ENCODE measurements at places on chromosomes 1 and 21.

- no peak for DNase-seq
Measured at GRCh38 chr1:30195424-30196134, 527.8 kb downstream of the MATN1 start.

GRCh38 chr1:58257003-58257402 is 289.5 kb downstream of the OMA1 start:
- DNase-seq: no peak

DNA sequence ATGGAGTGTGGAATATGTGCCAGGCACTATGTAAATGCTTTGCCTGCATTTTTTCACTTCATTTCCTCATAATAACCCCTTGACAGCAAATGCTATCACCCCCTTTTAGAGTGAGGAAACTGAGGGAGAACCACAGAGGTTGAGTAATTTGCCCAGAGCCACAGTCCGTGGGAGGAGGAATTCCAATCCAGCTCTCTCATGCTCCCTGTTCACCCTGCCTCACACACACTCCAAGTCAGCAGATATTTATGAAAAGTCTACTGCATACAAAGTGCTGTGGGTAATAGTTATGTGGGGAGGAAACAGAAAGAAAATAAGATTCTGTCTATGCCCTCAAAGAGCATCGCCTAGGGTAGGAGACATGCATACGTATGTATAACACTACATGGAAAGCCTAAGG is 30.9 kb upstream of the RBM15 start:
- DNase-seq: no peak

DNA sequence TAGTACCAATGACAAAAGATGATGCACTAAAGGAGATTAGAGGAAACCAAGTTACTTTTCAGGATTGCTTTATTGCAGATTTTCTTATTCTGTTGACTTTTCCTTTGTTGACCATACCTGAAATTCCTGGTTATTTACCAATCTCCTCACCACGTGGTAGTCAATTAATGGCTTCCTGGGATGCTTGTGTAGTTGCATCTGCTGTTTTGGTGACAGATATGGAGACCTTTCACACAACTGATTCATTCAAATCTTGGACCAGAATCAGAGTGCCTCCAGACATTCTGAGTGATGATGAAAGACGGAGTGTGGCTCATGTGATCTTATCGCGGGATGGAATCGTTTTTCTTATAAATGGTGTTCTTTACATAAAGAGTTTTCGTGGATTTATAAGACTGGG is 91.3 kb downstream of the CATSPERE start:
- DNase-seq: no peak

GRCh38 chr1:8862528-8862927 is 16.0 kb downstream of the ENO1 start:
- no peak for DNase-seq

DNA sequence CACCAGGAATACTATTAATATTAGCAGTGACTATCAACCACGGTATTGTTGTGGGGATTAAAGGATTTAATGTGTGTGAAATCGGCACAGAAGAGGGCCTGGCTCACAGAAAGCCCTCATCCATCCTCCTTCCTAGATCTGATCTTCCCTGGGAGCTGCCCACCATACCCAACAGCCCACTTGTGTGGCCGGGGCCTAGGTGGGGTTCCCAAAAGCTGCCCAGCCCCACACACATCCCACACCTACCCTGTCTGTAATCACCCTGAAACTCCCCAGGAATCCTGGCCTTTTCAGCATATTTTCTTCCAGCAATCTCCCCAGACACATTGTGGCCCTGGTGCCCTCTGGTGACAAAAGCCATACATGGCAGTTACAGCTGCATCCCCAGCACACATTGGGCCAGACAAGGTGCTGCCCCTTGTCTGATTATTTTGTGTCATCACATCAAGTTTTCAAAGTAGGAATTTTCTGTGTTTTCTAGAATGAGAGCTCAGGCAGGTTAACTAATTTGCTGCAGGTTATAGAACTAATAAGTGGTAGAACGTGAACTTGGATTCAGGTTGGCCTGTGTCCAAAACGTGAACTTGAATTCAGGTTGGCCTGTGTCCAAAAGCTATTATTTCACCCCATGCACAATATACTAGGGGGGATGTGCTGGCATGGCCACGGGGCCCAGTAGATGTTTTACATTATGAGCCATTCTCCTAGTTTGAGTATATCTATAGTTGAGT is 5.3 kb upstream of the SLC6A9 start:
- DNase-seq: no peak

DNA sequence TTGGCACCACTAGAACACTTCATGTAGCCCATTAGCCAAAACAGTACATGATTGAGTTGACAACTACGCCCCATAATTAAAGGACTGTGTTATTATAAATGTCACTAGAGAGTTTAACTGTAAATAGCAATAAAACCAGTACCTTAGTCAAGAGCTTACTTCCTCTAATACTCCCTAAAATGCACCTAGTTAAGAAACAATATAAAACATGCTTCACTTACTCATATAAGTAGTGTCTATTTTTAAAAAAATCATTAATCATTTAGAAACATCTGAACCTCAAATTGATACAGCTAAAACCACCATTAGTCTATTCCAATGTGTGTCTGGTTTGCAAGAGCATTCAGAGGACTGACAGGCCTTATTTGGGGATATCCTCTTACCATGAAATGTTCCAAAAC is 25.3 kb downstream of the PTP4A2 start:
- no peak for DNase-seq

- DNase-seq: no peak
Measured at GRCh38 chr1:202124142-202124541, 1.4 kb downstream of the GPR37L1 start.

DNA sequence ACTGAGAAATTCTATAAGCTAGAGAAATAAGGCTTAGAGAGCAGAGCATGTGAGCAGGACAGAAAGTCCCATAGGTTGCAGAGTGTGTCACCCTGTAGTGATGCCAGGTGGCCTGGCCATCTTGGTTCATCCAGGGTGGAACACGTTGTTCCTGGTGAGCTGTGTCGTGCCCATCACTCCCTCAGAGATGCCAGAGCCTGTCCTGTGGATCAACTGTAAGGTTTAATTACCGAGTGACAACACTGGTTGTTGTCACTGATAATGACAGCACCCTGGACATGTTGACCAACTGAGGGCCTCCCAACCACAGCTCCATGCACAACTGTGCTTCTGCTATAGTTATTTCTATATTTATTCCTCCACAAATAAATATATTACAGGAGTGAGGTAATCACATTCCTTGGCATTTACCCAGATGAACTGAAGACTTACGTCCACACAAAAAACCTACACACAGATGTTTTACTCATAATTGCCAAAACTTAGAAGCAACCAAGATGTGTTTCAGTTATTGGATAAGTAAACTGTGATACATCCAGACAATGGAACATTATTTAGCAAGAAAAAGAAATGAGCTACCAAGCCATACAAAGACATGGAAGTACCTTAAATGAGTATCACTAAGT is 6.2 kb downstream of the C1orf198 start:
- DNase-seq: no peak

DNA sequence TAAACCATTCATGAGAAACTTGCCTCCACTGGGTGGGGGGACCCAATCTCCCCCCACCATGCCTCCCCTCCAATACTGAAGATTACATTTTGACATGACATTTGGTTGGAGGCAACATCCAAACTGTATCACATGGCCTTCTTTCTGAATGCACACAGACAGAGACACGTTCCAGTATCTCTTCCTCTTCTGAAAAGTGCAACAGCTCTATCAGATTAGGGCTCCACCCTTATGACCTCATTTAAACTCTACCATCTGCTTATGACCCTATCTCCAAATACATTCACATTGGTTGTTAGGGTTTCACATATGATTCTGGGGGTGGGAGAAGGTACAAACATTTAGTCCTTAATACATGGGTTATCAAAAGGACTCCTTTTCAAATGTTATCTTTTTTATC is 481.8 kb upstream of the NFIA start:
- DNase-seq: no peak

- DNase-seq: no peak
Measured at GRCh38 chr1:13808729-13809131, 108.7 kb downstream of the PRDM2 start.

DNA sequence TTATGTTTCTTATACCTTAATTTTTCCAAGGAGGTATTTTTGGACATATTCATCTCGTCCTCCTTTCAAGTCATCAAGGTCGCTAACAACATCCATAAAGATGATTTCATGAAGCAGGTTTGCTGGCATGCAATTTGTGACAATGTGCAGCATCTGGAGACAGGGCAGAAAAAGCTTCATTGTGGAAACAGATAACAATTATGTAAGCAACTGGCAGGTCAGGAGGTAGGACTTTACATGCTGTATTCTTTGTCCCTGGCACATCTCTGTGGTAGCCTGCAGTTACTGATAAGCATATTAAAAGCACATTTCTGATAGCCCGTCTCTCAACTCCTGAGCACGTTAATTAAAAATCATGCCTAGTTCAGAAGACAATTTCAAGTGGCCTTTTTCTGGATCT is 156.8 kb downstream of the LEPR start:
- DNase-seq: no peak

DNA sequence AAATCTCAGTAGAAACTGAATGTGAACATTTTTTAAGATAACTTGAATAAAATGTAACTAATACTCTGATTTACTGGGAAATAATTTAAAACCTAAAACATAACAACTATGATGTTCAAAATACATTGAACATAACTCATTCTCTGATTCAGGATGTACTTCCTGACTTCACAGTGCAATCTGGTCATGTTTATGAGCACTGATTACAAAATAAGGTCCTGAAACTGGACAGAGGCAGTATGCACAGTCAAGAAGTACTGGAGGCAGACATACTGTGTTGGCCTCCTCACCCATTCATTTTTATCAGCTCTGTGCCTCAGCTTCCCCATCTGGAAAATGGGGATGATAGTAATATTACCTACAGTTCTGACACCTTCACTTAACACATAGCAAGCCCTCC is 651.3 kb downstream of the PTPRC start:
- no peak for DNase-seq

DNA sequence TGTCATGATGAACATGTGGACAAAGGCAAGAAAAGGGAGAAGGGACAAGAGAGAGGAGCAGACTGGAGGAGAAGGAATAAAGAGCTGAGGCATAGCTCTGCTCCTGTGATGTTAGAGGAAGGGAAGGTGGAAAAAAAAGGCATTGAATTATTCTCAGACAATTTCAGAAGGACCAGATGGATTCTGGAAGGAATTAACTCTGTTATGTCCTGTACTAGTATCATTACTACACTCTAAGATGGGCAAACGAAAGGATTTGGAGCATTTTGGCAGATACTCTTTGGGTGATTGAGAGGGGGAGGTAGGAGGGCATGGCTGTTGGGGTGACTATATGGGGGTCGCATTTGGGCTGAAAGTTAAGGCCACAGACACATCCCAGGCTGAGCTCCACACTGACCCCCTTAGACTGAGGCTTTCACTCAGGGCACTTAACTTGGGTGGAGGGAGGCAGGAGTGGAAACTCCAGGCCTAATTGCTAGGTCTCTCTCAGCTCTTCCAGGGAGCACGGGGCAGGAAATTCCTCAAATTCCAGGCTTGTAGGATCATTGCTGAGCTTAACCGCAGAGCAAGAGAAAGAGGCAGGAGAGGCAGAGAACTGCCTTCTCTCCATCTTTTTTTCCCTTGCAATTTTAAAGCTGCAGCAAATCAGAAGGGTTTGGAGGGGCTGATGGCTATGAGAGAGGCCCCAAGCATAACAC is 25.9 kb downstream of the KIRREL1 start:
- peak; percentile 74 for DNase-seq

DNA sequence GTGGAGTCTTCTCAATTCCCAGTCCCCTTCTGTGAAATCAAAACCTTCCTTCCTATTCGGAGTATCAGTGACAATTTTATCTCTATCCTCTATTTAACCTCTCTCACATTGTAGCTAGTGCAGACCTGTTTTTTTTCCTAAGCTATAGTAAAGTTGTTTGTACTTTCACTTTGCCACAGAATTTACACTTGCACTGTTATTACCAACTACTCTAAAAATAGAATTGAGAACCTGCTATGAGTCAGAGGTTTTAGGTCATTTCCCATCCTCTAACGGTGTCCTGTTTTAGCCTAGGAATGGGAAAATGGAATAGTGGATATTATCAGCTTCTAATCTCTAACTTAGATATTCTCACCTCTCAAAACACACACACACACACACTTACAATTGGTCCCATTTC is 862.7 kb downstream of the NCAM2 start:
- no peak for DNase-seq

- peak; percentile 11 for DNase-seq
Measured at GRCh38 chr1:228303596-228303995, 95.8 kb downstream of the OBSCN start.

DNA sequence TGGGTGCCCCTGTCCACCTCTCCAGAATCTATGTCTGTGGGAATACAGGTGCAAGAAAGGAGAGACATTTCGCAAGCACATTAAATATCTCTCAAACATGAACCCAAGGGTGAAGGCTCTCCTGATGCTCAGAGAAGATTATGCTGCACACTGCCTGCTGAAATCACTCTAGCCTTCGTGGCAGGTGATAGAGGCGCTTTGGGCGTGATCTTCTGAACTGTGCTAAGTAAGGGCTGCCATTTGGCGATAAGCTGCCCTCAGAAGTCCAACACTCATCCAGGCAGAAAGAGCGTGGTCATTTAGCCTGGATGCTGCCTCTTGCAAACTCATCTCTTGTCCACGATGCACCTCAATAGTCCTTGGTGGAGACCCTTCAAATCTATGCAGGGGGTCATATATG is 241.9 kb downstream of the KAZN start:
- DNase-seq: no peak

GRCh38 chr1:19081218-19081893 is 124.9 kb upstream of the IFFO2 start:
- no peak for DNase-seq

DNA sequence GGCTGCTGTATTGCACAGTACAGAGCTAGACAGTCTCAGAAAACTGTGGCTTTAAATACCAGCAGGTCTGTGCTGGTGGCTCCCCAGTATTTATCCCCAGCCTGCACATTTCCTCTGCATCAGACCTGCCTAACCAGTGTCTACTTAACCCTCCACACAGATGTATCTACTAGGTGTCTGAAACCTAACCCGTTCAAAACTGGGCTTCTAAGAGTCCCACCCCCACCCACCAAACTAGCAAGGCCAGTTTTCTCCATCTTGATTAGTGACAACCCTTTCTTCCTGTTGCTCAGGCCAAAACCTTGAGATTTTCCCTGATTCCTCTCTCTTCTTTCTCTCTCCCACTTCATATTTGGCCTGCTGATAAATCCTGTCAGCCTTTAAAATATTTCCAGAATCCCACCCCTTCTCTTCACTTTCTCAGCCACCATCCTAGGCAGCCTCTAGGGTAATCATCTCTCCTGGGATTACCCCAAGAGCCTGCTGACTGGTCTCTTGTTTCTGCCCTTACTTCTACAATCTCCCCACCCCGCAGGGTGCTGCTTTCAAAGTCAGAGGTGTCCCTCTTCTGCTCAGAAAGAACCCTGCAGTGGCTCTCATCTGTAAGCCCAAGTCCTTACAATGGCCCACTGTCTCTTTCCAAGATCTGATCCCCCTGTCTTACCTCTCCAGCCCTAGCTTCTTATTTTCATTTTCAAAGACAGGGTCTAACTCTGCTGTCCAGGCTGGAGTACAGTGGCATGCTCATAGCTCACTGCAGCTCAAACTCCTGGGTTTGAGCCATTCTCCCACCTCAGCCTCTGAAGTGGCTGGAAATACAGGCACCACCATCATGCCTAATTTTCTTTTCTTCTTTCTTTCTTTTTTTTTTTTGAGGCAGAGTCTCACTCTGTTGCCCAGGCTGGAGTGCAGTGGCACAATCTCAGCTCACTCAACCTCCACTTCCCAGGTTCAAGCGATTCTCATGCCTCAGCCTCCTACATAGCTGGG is 45.2 kb downstream of the H3-3A start:
- DNase-seq: no peak
